RWPE2 (cell line): ENCODE measurements at places on chromosomes 4 and X.

- DNase-seq = no peak
Measured at GRCh38 chr4:123506011-123506695, 109.6 kb downstream of the SPRY1 start.

GRCh38 chr4:187544461-187545053 is 451.0 kb upstream of the ZFP42 start:
- no peak for DNase-seq

DNA sequence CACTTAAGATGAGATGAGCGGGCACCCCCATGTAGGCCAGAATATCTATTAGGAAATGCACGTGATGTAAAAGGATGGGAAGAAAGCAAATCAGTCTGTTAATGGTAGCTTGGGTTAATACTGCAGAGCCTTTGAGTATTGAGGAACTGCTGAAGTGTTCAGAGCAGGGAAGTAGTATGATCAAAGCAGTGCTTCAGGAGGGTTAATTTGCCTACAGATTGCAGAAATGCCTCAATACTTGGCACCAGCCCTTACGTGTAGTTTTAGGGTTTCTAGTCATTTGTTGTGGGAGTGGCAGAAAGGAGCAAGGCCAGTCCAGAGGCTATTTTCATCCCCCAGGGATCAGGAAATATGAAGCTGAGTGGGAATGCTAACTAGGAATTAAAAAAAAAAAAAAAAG is 19.7 kb downstream of the ZFX start:
- DNase-seq = no peak

- DNase-seq = no peak
Measured at GRCh38 chr4:158538911-158539310, 17.2 kb downstream of the RXFP1 start.

GRCh38 chrX:112197840-112198239 is 115.3 kb upstream of the TRPC5 start:
- no peak for DNase-seq

DNA sequence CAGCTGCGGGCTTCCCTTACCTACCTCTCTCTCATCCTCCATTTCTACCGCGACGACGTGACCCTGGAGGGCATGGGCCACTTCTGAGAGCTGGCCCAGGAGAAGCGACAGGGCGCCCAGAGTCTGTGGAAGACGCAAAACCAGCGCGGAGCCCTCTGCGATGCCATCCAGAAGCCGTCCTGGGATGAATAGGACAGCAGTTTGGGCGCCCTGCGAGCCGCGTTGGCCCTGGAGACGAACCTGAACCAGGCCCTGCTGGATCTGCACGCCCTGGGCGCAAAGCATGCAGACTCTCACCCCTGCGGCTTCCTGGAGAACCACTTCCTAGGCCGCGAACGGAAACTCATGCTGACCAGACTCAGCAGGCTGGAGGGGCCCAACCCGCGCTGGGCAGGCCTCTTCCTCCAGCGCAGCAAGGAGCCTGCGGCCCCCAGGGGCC is 52.7 kb upstream of the TMPRSS11F start:
- no peak for DNase-seq

DNA sequence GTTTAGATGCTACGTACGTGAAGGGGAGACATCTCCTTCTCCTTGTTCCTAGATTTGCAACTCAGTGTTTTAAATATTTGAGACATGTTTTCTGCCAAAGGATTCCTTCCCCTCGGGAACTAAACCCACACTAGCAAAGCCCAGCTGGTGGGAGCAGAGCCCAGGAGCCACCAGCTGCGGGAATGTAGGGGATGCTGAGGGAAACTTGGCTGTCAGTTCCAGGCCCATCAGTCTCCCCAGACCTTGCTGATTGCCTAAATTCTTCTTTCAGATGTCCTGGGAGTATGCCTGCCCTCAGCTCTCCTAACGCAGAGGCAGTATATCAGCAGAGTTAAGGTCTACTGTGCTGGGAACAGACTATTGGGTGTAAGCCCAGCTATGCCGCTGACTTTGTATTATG is 630.0 kb upstream of the TENM3 start:
- DNase-seq = no peak

DNA sequence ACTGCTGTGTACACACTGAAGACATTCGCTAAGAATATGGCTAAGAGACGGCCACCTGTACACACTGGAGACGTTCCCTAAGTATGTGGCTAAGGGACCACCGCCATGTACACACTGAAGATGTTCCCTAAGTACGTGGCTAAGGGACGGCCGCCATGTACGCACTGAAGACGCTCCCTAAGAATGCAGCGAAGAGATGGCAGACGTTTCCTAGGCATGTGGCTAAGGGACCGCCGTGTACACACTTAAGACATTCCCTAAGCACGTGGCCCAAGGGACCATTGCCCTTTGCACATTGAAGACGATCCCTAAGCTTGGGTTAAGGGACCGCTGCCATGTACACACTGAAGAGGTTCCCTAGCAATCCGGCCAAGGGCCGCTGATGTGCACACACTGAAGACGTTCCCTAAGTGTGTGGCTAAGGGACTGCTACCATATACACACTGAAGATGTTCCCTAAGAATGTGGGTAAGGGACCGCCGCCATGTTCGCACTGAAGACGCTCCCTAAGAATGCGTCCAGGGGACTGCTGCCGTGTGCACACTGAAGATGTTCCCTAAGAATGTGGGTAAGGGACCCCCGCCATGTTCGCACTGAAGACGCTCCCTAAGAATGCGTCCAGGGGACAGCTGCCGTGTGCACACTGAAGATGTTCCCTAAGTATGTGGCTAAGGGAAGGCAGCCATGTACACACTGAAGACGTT is 36.7 kb downstream of the DHRSX start:
- no peak for DNase-seq

GRCh38 chr4:52510939-52511565 is 148.0 kb downstream of the USP46 start:
- no peak for DNase-seq

DNA sequence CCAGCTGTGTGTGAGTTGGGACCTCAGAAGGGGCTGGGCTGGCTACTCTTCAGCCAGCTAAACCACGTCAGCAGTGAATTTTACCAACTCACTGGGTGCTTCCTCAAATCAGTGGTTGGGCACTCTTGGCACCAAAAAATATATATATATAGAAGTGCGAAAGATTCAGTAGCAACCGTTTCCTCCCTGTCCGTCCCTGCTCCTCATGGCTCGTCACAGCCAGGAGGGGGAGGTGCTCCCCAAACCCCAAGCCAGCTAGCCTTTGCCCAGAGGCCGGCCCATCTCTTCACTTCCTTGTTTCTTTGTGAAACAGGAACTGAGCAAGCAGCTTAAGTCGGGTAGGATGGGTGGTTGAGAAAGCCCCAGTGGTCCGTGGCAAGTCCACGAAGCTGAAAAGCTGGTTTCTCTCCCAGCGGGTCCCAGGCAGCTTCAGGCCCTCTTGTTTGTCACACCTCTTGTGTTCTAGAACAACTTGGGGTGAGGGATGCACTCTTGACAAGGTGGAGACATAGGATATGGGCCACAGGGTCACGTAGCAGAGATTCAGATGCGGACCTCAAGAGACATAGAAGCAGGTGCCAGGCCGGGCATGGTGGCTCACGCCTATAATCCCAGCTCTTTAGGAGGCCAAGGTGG is 6.8 kb upstream of the SASH3 start:
- no peak for DNase-seq

GRCh38 chr4:924107-925096 is 7.7 kb downstream of the GAK start:
- no peak for DNase-seq

DNA sequence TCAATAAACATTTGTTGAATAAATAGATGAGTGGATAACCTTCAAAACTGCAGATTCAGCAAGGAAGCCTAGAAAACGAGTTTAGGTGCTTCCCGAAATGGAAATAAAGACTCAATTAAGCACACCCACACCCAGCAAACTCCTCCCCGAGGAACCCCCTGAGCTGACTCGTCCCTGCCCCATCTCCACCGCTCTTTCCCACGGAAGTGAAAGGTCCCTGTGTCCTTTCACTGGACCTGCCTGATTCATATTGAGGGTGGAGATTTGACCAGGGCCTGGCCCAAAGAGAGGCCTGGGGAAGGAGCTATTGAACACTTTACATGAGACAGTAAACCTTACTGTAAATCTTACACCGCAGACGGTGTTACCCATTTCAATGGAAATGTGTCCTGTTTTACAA is 129.1 kb downstream of the CPZ start:
- DNase-seq = no peak

DNA sequence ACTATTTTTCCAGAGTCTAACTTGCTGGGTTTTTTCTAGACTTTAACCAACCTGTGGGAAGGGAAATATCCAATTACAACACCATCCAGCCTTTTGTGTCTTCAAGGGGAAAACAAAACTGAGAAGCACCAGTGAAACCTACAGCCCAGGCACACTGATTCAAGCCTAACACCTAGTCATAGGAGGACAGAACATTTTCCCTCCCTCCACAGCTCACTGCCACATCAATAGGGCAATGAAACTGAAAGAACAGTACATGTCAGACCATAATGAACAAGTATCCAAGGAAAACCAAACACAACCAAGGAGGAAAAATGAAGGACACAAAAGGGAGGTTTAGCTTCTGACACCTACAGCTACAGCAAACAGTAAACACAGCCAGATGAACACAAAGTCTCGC is 17.6 kb downstream of the MAGEA8 start:
- no peak for DNase-seq

- no peak for DNase-seq
Measured at GRCh38 chr4:140135529-140136088, 18.4 kb downstream of the MAML3 start.

GRCh38 chr4:128825226-128825625 is 15.7 kb downstream of the JADE1 start:
- peak; percentile 69 for DNase-seq

DNA sequence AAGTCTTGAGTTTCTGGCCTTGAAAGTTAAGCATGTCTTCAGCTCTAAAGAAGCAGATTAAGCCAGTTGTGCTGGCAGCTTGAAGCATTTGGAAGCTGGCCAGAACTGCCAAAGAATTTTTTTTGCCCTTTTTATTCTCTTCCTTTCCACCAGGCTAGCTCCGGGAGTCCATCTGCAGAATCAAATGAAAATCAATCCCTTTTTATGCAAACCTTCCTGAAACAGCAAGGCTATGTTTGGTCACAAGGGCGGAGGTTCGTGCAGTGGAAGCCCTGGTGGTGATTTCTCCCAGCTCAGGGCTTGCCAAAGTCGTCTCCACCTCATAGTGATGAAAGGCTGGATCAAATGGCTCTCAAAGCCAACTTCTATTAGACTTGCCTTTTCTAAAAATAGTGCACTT is 21.6 kb upstream of the C4orf54 start:
- DNase-seq = no peak

- no peak for DNase-seq
Measured at GRCh38 chr4:65617416-65617815, 52.9 kb downstream of the EPHA5 start.
